ENCODE measurements at places on chromosomes 7 and 10. TPM values are rescaled to one million over a fixed set of nuclear protein-coding genes. Genes with fewer than 3 reads are reported as not detected.

Gene IGFBP1
- 0.27 TPM for polyA plus RNA-seq

Gene CYP2C19
- 22.2 TPM for polyA plus RNA-seq

Gene DRGX
- not detected for polyA plus RNA-seq

Gene GALNT11
- 8.1 TPM for polyA plus RNA-seq

Gene WDR86
- polyA plus RNA-seq, result 1.1 TPM

Gene GBX1
- polyA plus RNA-seq, result 0.06 TPM

Gene ITIH2
- not detected for polyA plus RNA-seq

GRCh38 chr10:48735836-48736390 is 51.2 kb downstream of the WDFY4 start:
- no peak for DNase-seq

DNA sequence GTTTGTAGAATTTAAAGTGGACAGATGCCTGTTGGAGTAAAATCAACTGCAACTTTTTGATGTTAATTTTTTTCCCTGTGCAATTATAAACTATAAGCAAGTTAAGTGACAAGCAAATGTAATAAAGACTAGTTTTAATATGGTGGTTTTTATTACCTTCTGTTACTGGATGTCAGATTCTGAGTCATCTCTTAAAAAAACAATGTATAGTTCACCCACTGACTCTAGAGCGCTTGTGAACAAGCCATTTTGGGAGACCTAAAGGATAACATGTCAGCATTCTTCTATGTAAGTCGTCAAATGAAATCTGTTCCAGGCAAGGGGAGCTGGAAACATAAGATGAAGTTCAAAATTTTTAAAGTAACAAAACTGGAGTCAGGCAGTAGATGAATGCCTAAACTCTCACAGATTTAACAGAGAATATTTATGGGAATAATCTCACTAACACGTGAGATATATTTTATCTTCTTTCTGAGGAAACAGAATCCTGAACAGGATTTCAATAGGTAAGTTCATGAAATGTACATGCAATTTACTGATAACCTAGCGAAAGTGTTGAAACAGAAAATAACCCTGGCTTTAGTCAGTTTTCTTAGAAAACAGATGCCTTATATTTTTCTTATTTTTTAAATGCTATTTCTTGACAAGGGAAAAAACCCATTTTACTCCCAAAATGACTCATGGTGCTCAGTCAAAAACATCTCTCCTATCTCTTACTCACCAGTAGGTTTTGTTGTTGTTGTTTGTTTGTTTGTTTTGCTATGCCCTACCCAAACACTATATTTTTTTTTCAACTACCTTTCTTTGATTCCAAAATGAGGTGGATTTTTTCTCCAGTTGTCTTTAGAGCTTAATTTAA is 91.7 kb downstream of the SLC39A12 start:
- DNase-seq, result no peak

- DNase-seq, result no peak
These were observed 212.8 kb downstream of the PTN start for GRCh38 chr7:137130751-137131158.

DNA sequence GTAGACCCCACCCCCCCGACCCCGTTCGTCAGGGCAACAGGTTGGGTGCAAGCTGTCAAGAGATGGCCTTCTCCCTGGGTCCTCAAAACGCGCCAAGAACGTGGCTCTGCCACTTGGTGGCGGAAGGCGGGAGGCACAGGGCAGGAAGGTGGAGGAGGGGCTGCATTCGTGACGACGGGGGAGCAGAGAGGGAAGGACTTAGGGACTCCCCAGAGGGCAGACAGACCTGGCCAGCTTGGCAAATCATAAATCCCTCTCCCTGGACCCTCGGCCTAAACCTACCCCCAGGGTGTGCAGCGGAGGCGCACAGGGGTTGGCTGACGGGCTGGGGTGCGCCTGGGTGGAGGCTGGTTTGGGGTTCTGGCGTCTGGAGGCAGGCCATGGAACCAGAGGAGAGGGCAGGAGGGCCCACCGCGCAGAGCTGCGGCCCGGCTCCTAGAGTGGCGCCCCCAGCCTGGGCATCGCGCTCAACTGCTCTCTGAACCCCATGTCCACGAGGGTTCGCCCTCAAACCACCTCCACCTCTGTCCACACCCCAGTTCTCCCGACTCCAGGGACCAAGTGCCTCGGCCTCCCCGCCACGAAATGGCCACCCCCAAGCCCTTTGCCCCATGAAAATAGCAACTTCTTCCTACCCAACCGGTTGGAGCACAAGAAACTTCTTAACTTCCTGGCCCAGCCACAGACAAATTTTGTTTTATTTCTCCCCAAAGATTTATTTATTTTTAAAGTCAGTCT is 10.8 kb upstream of the GATA3 start:
- DNase-seq, result peak; percentile 36

DNA sequence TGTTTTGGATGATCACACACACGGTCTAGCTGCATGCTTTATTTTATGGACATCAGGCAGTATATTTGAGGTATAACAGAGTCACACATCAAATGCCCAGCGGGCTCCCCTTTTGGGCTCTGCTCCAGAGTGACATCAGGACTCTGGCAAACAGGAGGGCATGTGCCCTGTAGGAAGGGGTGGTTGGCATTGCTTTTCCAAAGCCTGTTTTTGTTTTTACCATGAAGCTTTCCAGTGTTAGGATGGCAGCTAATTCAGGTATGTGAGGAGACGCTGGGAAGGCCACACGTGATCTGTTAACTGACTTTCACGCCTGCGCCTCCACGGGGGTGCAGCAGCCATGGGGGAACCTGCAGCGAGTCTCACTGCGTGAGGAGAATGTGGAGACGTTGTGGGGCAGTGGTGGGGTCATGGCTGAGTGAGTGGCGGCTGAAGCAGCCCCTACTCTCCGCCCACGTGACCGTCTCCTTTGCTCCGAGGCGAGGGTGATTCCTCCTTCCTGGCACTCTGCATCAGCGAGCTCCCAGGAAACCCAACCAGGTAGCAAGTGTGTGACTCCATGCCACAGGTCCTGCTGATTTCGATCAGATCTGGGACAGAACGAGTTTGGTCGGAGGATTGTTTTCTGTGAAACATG is 117.7 kb downstream of the ANKRD61 start:
- no peak for DNase-seq

DNA sequence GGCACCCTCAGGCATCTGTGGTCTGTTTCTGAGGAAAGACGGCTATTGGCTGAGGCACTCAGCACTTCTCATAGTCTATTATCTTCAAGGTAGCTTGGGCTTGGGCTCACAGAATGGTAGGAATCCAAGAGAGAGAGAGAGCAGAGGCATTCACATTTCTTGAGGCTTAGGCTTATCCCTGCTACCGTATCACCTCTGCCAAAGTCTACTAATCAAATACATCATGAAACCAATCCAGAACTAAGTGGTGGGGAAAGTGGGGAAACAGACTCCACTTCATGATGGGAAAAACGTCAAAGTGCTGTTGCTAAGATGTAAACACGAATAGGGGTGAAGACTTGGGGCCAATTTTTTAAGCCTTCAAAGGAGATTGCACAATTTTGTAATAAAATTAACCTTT is 271.1 kb upstream of the SEMA3D start:
- no peak for DNase-seq

DNA sequence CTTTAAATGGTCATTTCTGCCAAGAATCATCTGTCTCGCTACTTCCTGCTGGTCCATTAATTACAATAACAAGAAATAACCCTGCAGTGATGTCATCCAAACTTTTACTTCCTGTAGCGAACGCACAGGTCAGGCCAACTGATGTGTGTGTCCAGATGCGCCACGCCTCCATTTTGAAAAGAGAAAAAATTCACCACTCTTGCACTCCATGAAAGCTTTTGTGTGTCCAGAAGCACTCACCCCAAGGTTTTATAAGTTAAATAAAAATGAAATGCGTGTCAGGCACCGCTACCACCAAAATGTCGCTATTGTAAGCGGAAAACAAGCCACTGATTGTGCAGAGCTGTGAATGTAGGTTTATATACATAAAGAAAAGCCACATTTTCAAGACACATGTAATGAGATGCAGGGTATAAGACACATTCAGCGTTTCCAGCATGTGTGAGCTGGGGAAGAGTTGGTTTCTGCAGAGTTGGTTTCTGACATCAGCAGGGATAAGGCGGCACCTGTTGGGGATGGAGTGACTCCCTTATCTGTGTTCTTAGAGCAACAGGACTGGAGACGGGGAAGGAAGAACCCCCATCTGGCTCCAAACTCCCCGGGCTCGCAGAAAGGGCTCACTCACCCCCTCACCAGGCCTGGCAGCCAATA is 83.3 kb downstream of the CTBP2 start:
- DNase-seq, result no peak

DNA sequence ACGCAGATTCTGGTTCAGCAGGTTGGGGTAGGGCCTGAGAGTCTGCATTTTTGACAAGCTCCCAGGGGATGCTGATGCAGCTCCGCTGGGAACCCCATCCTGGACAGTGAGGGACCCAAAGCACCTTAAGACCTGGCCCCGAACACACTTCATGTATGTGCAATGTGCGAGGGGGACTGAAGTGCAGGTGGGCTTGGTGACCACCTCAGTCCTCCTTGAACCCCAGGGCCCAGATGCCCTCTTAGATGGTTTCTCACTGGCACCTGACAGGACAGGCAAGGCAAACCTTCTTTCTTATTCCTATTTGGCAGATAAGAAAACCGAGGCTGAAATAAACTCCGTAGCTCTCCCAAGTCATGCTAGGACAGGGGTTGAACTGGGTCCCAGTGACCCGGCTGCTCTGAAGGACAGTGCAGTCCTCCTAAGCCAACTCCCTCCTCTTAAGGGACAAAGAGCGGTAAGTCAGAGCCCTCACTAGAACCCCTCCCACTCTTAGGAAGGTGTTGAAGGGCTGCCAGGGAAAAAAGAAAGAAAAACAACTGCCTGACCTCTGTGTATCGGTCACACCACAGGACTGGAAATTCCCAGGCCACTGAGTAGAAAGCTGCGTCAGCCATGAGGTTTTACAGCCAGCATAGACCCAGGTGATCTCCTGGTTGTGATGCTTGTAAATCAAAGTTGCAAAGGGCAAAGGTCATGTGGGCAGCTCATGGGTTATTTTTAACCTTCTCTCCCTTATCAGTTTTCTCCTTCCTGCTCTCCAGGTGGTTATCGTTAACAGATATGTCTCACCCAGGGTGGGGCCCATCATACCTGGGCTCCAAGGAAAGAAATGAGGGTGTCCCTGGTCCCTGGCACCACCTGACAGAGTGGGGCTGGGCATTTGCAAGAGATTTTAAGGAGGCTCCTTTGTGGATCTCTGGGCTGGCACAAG is 90.9 kb upstream of the SMNDC1 start:
- DNase-seq, result peak; percentile 96

DNA sequence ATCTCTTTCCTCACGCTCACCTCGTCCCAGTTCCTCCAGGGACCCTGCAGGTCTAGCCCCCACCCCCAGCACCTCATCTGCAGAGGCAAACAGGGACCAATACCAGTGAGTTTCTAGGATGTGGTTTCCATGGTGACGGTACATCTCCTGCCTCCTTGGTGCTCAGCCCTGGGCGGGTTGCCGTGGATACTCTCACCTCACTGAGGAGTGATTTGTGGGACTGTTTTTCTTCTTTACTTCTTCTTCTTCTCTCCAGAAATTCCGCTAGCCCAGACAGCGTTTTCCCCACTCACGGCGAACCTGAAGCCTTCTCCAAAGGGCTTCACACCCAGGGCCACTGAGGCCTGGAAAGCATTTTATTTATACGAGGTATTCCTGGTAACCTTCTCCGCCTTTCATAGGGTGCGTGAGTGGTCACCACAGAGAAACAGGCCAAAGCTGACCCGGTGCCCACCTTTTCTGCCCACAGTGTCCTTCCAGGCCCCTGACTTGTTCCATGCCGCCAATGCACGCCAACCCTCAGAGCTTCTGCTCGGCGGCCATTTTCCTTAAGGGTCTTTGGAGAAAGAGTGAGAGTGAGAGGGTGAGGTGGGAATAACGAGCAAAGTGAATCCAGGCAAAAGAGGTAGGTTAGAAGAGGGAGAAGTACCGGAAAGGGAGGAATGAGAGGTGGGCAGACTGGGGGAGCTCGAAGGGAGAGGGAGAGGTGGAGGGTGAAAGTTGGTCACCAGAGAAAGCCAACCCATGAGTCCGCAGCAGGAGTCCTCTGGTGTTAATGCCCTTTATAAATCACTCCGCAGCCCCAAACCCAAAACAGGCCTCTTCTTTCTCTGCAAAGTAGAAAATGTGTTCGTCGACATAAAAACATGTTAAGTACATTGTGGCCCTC is 15.5 kb downstream of the FAM241B start:
- DNase-seq, result no peak

- peak; percentile 59 for DNase-seq
These were observed 4.0 kb upstream of the FAM53B start for GRCh38 chr10:124748166-124748565.

GRCh38 chr10:119872610-119872859 is at the start of gene MCMBP:
TSS of gene MCMBP (minus strand) at chr10:119872843. CDS start at chr10:119872584, 259 bp downstream.
- DNase-seq, result no peak

DNA sequence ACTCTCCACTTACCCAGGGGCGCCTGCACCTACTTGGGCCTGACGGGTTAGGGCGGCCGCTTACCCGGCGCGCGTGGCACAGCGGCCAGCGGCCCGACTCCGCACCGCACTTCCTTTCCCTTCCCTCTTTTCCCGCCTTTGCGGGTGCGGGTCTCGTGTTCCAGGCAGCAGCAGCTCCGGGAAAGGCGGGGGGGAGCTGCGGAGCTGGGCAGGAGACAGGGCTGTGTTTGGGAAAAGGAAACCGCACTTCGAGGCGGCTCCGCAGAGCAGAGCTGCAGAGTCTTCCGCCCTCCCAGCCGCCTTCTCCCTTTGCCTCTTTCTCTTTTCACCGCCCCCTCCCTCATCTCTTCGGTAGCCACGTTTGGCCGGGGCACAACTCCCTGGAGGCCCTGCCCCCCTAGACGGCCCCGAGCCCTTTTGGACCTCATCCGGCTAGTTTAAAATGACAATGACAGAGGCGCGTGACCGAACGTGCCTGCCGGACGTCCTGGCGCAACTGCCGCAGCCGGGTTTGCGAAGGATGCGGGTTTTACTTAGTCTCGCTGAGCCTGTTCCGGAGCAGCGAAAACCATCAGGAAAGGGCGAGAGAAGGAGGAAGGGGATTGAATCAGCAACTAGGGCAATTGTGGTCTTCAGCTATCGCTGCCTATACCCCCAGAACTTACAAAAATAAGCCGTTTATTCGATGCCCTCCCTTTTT is 7.9 kb upstream of the PAX2 start:
- DNase-seq, result no peak

- no peak for DNase-seq
These were observed 7.8 kb downstream of the HTRA1 start for GRCh38 chr10:122468926-122469781.

- no peak for DNase-seq
These were observed 129.3 kb downstream of the ST7 start for GRCh38 chr7:117082647-117083046.

DNA sequence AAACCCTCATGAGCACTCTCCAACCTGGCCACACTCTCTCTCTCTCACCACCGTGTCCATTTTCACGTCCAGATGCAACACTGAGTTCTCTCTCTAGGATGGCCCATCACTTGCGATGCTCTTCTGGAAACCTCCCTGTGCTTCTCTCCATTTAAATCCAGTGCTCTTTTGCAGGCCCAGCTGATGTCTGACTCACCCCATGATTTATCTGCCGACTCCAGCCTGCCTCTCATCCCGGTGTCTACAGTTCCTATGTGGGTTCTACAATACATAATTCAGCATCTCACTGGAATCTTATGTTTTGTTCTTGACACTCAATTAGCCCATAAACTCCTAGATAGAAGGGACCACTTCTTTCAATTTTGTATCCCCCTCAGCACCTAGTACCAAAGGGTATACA is 5.0 kb downstream of the TPK1 start:
- DNase-seq, result no peak
